Activated CD8-positive, alpha-beta memory T cell treated with anti-CD3 and anti-CD28 coated beads for 4 hours (primary cell): ENCODE measurements at places on chromosomes 7 and 10.

DNA sequence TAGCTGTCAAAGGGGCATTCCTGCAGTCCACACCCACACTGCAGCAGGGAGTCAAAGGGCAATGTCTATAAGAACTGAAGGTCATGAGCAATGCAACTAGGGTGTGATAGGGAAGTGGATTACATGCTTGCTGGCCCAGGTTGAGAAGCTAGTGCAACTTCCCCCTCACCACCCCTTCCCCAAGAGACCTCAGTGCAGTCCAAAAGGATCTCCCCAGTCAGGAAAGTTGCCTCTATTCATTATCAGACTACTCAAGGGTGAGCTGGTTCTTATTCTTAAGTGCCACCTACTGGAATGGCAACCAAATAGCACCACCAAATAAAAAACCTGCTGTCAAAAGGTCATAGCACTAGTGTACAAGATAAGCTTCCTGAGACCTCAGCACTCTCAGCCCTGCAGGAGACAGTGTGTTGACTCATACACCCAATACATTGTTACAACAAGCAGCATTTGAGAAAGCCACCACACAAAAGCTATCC is 28.2 kb downstream of the MTERF1 start:
- DNase-seq, result no peak

DNA sequence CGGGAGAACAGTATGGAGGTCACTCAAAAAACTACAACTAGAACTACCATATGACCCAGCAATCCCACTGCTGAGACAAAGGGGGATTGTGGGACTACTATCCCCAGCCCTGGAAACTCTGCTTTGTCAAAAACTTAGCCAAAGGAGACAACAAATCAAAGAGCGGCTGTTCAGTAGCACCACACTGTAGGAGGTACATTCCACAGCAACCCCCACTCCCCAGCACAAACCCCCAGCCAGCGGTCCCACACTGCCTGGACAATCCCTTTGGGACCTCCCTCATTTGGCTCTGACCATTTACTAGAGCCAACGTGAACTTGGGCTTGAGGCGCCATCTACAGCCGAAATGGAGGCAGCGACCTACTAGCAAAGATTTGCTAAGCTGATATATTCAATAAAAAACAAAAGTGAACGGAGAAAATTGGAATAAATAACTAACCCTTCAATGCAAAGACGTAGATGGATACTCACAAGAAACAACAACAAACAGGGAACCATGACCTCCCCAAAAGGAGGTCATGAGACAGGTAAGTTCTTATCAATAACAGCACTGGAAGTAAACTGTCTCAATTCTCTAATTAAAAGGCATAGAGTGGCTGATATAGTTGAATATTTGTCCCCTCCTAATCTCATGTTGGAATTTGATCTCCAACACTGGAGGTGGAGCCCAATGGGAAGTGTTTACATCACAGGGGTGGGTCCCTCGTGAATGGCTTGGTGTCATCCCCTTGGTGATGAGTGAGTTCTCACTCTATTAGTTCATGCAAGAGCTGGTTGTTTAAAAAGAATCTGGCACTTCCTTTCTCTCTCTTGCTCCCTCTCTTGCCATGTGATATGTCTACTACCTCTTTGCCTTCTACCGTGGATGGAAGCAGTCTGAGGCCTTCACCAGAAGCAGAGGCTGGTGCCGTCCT is 119.0 kb upstream of the KCNMA1 start:
- DNase-seq, result no peak

- DNase-seq, result no peak
These were observed 14.0 kb upstream of the ARPC1A start for GRCh38 chr7:99311702-99312101.

DNA sequence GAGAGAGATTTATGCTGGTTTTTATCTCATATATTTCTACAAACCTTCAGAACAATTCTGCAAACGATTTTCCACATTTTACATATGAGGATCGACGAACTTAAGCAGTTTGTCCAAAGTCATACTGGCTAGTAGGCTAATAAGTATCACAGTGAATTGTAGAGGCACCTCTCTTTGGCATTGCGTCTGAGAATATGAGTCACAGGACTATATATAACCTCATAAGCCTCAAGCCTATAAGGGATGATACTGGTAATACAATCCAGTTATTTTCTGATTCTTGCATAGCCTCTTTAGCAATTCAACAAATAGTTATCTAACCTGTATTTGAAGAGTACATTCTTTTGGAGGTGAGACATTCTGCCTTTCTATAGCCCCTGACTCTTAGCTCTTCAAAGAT is 129.8 kb downstream of the GPR158 start:
- no peak for DNase-seq

GRCh38 chr10:508726-509125 is 180.7 kb downstream of the DIP2C start:
- DNase-seq, result no peak

DNA sequence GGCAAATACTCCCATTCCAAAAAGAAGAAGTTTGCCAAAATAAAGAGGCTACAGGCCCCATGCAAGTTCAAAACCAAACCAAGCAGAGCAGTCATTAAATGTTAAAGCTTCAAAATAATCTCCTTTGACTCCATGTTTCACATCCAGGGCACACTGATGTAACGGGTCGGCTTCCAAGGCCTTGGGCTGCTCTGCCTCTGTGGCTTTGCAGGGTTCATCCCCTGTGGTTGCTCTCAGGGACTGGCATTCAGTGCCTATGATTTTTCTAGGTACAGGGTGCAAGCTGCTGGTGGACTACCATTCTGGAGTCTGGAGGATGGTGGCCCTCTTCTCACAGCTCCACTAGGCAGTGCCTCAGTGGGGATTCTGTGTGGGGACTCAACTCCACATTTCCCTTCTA is 971.6 kb upstream of the MBL2 start:
- DNase-seq, result no peak

DNA sequence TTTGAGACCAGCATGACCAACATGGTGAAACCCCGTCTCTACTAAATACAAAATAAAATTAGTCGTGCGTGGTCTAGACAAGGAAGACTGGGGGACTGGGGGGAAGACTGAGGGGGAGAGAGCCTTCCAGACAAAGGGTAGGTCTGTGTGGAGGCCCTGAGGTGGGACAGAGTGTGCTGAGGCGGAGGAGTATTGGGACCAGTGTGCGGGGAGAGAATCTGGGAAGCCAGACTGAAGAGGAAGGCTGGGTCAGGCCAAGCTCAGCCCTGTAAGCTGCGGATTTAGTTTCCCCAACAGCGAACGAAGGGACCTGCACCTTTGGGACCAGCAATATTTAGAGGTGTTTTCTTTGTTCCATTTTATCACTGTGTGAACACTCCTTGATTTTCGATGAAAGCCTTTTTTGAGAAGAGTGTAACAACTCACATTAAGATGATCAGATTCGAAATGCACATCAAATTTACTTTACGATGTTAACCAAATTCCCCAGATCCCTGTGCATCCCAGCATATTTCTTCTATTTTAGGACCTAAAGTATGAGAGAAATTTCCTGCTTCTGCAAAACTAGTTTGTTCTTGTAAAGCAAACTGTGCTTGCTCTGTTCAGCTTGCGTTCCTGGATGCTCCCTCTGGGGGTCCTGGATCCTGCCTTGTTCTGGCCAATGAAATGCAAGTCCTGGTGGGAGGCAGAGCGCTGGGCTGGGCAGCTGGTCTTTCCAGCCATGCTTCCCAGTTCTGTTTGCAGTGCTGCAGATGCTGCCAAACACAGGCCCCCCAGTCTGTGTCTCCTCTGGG is 39.4 kb downstream of the PLAU start:
- no peak for DNase-seq

- DNase-seq, result no peak
These were observed 28.2 kb upstream of the GOLGA7B start for GRCh38 chr10:97821308-97822038.
